Stimulated activated CD4-positive, alpha-beta T cell treated with anti-CD3 and anti-CD28 coated beads, TNF-alpha, amount 100 ng/mL, for 1 hour (primary cell): ENCODE measurements at places on chromosomes 7 and 10.

DNA sequence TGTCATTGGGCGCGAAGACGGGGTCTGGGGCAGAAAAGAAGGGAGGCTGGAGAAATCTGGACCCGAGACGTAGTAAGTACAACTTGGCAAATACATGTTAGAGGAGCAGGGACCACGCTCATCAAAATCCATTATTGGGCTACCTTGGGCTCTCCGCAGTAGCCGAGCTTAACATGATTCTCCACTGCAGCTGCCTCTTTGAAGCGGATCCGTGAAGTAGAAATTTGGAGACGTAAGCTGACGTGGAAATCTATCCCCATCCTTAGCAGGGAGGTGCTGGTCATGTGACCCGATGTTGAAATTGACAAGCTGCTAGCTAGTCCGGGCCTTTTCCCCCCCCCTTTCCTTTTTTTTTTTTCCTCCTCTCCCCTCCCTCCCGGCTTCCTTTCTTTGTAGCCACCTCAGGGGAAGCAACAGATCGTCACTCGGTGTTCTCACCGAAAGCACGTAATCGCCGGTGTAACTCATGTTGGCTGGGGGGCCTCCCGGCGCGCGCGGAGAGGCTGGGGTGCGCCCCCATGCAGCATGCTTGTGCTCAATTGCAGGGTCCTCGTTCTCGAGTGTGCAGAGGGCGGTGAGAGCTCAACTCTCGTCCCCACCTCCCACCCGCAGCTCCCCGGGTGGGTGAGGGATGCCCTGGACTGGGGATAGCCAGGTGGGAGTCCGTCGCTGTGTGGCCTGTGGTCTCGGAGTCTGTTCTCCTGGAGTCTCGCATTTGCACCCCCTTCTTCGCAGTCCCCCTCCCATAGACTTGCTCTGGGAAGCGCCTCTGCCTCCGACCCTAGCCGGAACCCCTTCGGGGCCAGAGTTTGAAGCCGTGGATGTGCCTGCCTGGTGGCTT lies at the start of gene HOXA11:
Gene HOXA11, minus strand, starts transcription at position 220 of the 841 bp plus-strand sequence. Its CDS starts 88 bp downstream, at position 132.
- DNase-seq: no peak

DNA sequence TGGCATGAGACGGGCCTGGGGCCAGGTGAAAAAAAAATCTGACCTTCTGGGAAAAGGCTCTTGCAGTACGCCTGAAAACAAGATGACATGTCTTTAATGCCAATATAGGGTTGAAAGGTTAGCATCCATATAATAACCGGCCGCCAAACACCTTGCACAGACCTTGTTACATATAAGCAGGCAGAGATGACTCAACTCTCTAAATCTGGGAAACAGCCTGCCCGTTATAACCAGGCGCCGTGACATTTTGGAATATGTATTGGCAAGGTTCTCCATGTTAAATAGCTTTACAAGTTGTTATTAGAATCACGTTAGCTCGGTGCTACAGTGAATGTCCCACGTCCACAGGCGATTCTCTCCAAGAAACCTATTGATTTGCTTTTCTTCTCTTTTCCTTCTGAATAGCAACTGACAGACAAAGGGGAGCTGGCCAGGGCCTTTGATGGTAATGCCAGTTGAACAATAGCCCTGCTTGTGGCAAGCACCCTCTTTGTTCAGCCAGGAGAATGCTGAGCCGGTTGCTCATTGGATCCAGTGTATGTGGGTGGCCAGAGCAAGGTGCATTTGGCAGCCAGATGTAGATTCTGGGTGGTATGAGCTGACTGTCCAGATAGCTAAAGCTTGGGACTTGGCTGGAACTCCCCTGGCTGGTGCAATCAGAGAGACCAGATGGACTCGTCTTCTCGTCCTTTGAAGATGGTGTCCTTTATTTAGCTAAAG lies 80.1 kb upstream of the AUTS2 start:
- no peak for DNase-seq

DNA sequence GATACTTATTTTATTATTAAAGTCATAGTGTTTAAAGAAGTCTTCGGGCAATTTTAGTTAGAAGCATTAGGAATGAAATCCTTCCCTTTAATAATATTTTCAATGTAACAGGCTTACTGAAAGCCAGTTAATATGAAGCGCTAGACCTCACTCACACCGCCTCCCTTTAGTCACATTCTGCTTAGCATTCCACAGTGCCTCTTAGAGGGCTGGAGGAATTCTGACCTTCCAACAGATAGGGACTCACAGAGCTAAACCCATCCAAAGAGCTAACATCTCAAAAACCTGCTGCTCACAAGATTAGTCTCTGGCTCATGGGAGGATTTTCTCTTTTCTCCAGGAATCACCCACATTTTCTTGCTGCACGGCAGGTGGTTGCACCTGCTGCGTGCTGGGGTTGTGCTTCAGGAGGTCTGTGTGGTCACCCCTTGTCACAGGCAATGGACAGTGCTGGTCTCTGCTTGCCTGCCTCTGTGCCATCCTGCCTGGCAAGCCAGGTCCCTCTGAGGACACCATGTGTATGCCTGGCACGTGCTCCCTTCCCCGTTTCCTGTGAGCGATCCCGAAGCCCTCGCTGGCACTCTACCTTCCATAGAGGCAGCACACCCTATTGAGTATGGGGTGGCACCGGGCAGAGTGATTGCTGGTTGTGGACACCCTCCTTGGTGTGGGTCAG lies 91.8 kb downstream of the KLF6 start:
- no peak for DNase-seq

DNA sequence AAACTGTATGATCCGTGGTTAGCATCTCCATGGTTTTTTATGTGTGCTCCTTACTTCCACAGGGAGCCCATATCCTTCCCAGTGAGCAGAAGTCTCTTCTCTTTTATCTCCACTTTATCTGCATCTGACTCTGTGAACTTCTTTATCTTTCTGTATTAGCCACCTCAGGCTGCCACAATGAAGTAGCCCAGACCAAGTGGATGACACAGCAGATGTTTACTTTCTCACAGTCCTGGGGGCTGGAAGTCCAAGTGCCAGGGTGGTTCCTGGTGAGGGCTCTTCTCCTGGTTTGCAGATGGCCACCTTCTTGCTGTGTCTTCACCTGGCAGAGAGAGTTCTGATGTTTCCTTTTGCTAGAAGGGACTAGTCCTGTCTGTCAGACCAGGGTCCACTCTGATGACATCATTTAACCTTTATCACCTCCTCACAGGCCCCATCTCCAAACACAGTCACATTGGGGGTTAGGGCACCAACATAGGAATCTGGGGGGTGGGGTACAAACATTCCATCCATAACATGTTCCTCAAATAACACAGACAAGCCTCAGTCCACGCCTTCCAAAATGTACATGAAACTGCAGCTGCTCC lies 108.5 kb upstream of the RNF32 start:
- no peak for DNase-seq

GRCh38 chr7:54260941-54261371 lies 281.2 kb upstream of the VSTM2A start:
- DNase-seq: no peak

GRCh38 chr10:28432210-28432676 lies 100.7 kb upstream of the WAC start:
- DNase-seq: no peak

DNA sequence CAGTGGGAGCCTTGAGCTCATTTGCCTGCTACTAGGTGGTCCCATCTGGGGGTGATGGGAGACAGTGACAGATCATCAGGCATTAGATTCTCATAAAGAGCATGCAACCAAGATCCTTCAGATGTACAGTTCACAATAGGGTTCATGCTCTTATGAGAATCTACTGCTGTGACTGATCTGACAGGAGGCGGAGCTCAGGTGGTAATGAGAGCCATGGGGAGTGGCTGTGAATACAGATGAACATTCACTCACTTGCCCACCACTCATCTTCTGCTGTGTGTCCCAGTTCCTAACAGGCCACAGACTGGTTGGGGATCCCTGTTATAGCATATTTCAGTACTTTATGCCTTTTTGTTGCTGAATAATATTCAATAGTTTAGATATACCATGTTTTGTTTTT lies 6.6 kb upstream of the UBE2D1 start:
- DNase-seq: no peak

DNA sequence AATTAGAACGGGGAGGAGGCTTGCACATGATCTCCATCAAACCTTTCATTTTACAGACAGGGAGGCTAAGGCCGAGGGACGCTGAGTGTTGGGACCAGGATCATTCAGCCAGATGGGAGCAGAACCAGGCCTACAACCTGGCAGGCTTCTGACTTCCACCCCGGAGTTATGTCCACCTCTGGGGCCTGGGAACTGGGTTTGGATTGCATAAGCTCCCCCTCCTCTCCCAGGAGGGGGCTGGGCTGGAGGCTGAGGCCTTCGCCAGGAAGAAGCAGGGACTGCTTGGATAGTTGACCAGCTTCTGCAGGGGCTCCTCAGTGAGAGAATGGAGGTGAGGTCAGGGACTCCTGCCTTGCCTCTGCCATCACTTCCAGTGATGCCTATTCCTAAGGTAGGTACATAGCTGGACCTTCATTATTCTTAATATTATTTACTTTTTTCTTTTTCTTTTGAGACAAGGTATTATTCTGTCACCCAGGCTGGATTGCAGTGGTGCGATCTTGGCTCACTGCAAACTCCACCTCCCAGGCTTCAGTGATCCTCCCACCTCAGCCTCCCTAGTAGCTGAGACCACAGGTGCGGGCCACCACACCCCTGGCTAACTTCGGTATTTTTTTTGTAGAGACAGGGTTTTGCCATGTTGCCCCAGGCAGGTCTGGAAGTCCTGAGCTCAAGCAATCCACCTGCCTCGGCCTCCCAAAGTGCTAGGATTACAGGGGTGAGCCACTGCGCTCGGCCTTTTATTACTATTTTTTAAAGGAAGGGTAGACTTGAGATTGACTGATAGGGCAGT lies 1.3 kb downstream of the SNX10 start:
- DNase-seq: no peak

- no peak for DNase-seq
Observed at GRCh38 chr7:104098890-104099289, 108.9 kb downstream of the ORC5 start.

DNA sequence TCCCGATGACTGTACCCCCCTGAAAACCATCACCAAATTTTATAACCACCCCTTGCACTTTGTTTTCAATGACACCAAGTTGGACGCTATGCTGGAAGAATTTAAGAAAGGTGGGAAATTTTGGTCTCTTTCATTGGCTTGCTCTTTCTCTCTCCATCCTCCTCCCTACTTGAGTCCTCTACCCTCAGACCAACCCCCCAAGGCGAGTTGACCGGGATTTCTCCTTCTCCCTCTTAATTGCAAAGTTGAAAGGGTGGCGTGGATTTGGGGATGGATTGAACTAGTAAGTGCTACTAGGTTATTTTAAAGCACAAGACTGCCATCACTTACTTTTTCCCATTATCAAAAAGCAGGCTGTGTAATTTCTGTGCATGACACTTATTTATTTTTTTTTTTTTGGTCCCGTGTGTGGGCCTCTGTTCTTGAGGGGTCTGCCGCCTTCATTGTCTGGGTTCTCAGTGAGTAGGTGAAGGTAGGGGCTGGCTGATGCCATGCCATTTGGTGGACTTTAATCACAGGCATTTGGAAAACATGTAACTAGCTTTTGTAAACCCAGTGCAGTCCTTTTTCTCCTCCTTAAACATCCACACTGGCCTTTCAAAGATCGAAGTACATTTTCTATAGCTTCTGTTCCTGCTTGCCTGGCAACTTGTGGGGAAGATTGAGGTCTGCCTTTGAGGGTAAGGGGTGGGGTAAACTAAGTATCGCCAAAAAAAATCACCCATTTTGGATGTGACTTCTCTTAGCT lies 2.1 kb downstream of the CNNM2 start:
- DNase-seq: no peak

DNA sequence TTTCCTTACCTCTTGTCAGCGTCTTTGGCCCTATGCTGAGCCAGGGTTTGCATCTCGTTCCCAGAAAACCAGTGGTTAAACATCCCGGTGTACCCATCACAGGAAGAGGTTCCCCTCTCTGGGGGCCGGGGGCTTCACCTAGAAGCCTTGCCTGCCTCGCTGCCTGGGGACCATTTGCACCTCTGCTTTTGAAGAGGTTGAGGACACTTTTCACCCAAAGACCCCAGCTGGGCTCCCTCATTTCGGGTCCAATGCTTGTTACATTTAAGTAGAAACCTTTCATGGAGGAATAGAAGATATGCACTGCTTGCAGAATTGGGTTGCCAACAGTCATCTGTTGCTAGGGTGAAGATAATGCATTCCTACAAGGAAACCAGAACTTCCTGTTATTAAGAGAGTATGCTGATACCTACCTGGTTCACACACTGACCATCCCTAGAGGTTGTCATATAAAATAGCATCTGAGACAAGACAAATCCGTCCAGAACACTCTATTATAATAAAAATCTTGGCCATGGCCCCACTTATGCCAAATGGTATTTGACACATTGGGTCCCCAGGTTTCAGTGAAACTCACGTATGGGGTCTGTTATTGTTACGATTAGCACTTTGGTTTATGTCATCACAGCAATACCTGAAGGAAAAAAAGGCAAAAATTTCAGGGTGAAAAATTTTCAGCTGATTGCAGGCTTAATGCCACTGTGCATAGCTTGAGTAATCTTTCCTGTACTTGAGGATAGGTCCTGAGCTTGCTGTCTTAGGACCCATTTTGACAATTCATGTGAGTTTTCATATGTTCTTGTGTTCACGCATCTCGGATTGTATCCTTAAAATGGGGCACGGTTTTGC lies 917 bp downstream of the ZNF365 start:
- no peak for DNase-seq

DNA sequence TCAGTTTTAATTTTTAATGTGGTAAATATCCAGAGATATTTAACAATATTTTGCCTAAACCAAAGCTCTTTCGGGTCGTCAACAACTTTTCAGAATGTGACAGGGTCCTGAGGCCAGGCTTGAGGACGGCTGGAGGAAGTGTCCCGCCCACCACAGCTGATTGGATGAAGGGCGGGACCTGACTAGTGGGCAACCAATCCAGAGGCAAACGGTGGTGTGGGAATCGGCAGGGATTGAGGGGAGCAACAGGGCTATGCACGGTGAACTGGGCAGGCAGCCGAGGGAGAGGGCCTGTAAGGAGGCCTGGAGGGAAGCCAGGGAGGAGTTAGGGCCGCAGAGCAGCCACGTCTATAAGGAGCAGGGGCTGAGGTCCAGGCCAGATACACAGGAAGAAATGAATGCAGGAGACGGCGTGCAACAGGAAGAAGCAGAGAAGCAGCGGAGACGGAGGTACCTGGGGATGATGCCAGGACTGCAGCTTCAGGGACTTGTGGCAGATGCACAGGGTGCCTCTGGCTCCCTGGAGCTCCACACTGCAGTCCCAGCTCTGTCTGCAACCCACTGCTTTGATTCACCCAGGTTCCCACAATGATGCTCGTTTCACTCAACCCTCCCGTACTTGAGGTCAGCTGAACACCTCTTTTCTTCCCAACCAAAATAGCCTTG lies 46.1 kb upstream of the ZMIZ1 start:
- DNase-seq: no peak

GRCh38 chr10:71538608-71539260 lies 142.0 kb downstream of the CDH23 start:
- DNase-seq: no peak

- DNase-seq: no peak
Observed at GRCh38 chr10:36475746-36476145, 649.7 kb upstream of the ANKRD30A start.
